ENCODE measurements at places on chromosomes 4 and X.

DNA sequence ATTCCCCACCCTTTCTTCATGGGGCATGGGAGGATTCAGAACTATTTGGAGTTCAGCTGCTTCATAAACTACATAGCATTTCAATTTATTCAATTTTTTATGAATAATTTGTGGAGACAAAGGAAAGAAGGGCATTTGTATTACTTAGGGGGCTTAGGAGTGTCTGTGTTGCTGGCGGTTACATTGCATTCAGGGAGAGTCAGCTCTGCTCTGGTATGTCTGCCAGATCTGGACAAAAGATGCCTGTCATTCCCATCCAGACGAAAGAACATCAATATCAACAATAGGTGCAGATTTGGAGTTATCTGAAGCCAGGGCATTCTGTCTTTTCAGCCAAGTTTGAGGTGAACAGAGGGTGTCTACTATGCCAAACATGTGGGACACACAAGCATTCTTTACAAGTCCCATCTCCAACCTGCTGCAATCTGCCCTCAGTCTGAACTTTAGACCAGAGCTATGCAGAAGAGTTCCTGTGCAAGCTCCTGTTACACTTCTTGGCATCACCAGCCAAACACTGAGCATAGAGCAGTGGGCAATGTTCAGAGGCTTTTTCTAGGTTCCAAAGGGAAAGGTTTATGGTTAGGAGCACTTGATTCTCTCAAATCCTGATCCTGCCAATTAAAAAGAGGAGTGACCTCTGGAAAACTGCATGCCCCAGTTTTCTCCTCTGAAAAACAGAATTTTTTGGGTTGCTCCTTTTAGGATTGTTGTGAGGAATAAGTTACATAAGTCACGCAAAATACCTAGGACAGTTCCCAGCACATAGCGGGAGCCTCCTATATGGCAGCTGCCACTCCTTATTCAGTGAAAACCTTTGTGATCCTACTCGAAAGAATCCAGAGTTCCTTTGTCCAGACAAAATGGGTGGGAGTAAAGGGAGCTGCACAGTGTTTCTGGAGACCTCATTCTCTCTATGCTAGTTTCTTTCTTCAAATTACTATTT lies 719.5 kb upstream of the SLIT2 start:
- DNase-seq, result no peak

GRCh38 chrX:154751203-154751668 lies 359 bp upstream of the GAB3 start:
- DNase-seq, result no peak

GRCh38 chrX:151973060-151973661 lies 1.3 kb downstream of the GABRE start:
- no peak for DNase-seq

GRCh38 chr4:19508442-19508841 lies 743.3 kb upstream of the SLIT2 start:
- no peak for DNase-seq

DNA sequence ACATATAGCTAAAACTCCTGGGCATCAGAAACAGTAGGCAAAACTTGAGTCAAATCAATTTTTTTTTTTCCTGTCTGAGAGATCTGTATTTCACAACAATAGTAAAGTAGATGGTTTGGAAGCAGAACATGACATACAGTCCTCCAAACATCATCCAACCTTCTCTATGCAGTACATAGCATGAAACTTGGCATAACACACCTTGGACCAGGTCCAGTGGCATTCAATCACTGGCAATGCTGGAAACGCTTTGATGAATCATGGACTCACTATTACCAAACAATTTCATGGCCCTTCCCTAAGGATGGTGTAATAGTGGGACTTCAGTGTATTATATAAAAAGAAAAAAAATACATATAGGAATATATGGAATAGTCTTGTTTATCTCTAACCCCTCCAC lies 154.6 kb downstream of the FMR1NB start:
- no peak for DNase-seq

GRCh38 chrX:135632353-135632752 lies 81.1 kb upstream of the CT45A1 start:
- DNase-seq, result no peak

DNA sequence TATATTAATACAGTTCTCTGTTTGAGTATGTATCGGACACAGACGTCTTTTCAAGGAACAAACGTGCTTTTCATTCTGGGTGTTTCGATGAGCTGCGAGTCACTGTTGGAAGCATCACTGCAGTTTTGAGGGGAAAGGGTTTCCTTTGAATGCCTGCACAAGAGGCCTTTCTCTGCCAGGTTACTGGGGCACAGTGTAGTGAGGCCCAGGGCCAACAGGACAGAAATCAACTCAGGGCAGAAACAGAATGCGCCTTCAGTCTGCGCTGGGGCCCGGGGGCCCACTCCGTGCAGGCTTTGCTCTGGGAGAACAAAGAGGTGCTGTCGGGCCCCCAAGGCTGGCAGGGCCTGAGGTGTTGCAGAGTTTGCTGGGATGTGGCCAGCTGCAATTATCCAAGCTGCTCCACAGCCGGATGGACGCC lies 2.3 kb upstream of the PPP2R3B start:
- DNase-seq, result peak; percentile 57

GRCh38 chr4:139892973-139893736 lies 227.5 kb downstream of the MGST2 start:
- no peak for DNase-seq
